ENCODE measurements at places on chromosomes 16 and 17. TPM values are rescaled to one million over a fixed set of nuclear protein-coding genes. Genes with fewer than 3 reads are reported as not detected.

- H3K27me3 ChIP-seq, result no peaks in the 10 kb centered on the region
- no peak overlapping the region for H3K27ac ChIP-seq
- H3K4me3 ChIP-seq, result no peak overlapping the region
- H3K36me3 ChIP-seq, result no peaks in the 10 kb centered on the region
- DNase-seq, result no peak
These were observed 5.6 kb upstream of the AHSP start for GRCh38 chr16:31522071-31522470.

TIMM22 gene
- total RNA-seq, result 8.8 TPM

TP53TG3F gene
- total RNA-seq, result not detected

TP53TG3D gene
- total RNA-seq, result not detected

- no peak overlapping the region for H3K4me3 ChIP-seq
- H3K27ac ChIP-seq, result peak overlapping the region; percentile 98
- H3K36me3 ChIP-seq, result no peaks in the 10 kb centered on the region
- no peaks in the 10 kb centered on the region for H3K27me3 ChIP-seq
- no peak for DNase-seq
- H3K4me1 ChIP-seq, result peaks cover 81% of the 10 kb centered on the region
These were observed 4.8 kb downstream of the PLEKHH3 start for GRCh38 chr17:42672038-42672437.
